Body of pancreas (tissue), 4 donors: ENCODE measurements at places on chromosomes 12 and 14. TPM values are rescaled to one million over a fixed set of nuclear protein-coding genes. Genes with fewer than 3 reads are reported as not detected.

DNA sequence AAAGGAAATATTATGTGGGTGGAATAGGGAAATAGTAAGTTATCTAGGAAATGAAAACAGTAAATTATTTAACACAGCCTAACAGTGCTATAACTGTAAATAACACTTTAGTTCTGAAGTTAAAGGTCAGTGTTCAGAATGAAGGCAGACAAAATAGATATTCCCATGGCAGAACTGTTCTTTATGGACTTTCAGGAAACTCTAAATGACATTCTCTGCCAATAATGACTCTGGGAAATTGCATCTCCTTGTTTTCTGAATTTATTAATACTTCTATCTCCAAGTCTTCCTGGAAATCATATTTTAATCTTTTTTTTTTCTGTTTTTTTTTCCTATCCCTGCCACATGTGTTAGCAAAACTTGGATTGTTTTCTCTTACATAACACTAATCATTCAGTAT, 101.4 kb downstream of the PDE3A start:
- no peak for DNase-seq

- DNase-seq, result no peak
Observed at GRCh38 chr12:38954238-38954873, 49.0 kb upstream of the CPNE8 start.

DNA sequence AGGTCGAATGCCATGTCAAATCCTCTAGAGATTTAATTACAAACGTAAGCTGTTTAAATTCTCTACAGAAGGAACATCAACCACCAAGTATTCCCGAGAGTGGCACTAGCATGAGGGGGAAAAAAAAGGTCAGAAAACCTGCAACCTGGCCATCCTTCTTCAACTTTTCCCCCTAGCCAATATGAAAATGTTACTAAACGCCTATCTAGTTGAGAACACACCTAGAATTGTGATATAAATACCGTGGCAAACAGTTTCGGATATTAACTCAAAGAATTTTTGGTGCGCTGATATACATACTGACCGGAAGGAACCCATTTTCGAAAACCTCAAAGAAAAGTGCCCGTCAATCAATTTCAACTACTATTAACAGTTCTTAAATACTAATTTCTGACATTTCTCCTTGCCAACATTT, 1.8 kb downstream of the HNRNPC start:
- DNase-seq, result no peak

The BDKRB1 gene
- total RNA-seq, result not detected

DNA sequence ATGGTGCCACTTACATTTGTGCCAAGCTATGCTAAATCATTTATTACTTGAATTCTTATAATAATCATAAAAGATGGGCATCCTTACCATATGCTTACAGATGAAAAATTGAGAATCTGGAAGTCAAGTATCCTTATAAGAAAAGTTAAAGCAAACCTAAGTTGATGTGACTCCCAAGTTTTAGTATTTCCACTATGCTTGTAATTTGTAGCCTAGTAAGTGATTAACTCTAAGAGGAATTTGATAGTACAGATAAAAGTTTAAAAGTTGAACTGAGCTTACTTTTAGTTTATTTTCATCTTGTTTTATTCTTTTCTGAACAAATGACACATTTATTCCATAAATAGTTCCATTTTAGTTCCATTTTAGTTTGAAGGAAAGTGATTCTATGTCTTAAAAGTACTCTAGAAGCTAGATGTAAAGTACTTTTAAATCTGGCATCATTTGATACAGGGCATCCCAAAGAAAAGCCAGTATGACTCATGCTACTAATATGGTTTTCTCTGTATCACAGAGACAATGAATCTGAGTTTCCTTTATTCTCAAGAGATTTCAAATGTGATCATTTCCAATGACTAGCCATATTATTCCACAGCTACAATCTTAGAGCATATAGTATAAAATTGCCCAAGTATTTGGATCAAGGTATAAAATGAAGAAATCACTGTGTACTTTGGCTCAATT, 596.0 kb downstream of the SLC16A7 start:
- DNase-seq, result no peak

DNA sequence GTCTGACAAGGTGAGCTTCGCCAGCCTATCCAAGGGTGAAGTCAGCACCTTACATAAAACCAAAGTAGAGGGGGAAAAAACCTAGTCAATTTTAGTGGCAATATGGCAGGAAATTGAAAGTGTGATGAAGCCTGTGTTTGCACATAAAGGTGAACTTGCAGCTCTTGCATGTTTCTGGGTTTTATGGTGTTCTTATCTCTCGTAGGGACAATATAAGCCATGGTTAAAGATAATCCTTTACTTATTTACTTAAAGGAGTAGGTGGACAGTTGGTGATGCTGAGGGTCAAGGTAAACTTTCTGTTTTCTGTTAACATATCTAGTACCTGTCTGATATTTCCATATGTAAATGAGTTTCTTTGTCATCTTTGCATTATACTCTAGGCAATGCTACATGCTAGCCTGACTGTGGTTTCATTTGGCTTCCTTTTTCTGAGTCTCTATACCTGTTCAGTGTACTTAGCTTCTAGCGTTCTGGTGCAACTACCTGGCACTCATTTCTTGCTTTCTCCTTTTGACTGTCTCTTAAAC, 32.8 kb downstream of the CCDC91 start:
- DNase-seq, result no peak

The NANOG gene
- 2.3 TPM for total RNA-seq

GRCh38 chr14:104049576-104050240, 35.8 kb upstream of the ASPG start:
- no peak for DNase-seq

- DNase-seq, result no peak
Observed at GRCh38 chr12:30732954-30733637, 21.7 kb downstream of the CAPRIN2 start.

DNA sequence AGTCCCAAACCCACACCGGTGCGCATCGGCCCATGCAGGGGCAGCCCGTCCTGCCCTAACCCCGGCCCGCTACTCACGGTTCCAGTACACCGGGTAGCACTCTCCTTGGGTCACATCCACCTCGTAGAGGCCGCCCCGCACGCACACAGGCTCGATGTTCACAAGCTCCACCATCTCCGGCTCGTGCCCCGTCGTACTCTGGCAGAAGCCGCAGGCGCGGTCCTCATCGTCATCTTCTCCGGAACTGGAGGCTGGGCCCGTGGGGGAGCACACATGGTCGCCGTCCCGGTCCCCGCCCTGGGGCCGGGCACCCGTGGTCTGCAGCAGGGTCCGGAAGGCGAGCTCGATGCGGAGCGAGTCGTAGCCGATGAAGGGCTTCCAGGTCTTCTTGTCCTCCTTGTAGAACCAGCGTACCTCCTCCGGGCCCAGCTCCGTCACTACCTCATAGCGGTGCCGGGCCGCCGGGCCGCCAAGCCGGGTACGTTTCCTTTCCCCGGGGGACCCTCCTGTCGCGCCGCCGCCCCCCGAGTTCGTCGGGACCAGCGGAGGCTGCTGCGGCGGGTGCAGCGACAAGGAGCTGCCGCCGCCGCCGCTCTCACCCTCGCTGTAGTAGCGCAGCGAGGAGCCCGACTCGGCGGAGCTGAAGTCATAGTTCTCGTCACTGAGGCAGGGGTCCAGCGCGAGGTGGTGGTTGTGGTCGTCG, 788 bp downstream of the DDHD1 start:
- peak; percentile 45 for DNase-seq

DNA sequence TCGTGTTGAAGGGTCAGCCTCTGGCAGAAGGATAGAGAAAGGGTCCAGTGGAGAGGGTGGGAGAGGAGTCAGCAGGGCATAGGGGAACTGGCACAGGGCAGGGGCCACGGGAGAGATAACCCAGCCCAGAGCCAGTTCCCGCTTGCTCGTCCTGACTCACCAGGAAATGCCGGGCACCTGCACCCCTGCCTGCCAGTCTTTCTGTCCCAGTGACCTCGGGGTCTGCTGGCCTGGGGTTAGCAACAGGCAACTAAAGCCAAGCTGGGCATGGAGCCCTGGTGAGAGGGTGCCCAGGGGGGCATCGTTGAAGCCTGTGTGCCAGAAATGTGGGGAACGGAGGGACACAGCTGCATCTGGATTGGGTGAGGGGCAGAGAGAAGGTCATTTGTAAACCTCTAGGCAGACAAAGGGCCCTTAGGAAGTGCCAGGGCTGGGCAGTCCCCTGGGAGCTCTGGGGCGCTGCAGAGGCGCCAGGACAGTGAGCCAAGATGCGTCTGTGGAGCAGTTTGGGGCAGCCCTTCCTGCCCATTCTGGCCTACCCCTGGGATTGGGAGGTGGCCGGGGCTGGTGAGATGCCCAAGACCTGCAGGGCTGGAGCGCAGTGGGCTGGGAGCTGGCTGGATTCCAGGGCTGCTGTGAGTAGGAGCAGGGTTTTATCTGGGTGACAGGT, 5.5 kb downstream of the TNFAIP2 start:
- no peak for DNase-seq

The SMAGP gene
- total RNA-seq, result 7.0 TPM

The NAV3 gene
- total RNA-seq, result 6.6 TPM

DNA sequence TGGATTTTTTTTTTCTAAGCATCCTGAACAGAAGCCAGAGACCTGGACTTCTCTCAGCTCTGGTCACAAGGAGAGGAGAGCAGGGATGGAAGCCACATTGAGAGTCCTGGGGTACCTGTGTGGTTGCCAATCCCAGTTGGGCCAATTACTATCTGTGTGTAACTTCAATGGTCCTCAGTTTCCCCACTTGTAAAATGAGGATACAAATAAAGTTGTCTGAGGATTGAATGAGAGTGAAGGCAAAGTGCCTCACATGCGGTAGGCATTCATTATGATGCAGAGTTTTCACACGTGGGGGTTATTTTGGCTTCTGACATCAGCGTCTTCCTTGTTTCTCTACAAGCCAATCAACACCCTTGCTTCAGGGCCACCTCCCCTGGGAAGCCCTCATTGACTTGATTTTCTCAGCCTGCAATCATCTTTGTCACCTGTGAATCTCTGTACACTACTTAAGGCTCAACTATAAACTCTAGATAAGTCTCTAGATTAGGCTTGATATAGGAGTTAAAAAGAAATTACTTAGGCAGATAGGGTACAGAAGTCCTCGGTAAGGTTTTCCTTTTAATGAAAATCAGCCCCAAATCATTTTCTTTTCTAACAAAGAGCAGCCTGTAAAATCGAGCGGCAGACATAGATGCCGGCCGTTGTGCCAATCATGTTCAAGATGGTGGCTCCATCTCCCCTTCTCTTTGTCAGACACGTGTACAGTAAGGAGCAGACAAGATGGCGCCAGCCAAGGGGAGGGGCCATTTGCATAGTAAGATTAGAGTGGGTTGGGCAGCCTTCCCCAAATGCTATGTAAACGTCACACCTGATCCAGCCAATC, 37.8 kb upstream of the FICD start:
- DNase-seq, result no peak

DNA sequence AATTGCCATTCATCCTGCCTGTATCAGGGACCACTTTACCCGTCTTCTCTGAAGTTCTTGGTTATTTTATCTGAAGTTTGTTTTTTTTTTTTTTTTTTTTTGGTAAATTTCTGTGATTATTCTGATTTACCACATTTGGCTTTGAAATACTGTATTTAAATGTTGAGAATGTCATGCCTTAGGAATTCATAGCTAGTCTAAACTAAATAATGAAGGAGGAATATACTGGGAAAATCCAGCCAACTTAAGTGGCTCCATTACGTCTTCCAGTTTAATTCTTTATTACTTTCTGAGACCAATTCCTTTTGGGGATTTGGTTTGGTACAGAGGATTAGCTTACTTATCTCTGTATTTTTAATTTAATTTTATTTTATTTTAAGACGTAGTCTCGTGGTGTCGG, 60.3 kb upstream of the KCNMB4 start:
- no peak for DNase-seq

DNA sequence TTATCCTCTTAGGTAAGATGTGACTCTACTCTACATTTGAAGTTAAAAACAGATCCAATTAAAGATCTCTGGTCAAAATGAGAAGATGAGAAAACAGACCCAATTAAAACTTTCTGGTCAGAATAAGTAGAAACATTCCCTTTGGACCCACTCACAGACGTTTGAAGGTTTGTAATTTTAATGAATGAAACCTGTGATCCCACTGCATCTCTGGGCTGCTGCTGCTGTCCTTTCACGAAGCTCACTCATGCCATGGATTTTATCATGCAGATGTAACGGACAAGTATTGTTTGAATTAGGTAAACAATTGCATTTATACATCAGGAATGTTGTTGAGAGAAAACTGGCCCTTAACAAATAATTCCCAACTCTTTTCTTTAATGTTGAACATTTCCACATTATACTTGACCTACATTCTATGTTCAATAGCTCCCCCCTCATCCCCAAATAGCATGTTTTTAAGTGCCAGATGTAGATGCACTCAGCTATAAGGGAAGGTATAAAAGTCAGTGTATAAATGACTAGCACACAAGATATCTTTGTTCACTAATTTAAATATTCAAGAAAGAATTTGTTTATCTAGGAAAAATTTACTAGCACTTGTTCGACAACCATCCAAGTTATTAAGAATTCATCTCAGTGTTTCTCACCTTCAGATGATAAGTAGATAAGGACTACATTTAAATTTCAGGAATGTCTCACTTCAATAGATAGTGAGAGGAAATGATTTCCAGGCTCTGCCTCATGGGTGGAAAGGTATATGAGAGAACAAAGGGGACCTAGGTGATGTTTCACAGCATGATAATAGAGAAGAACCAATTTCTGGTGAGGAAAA, 202.3 kb upstream of the LMNTD1 start:
- no peak for DNase-seq

- DNase-seq, result no peak
Observed at GRCh38 chr12:69083689-69084088, 150.7 kb upstream of the CPM start.

- DNase-seq, result no peak
Observed at GRCh38 chr14:62631176-62631575, 414.1 kb downstream of the KCNH5 start.

The SERPINA3 gene
- 1,783 TPM for total RNA-seq

DNA sequence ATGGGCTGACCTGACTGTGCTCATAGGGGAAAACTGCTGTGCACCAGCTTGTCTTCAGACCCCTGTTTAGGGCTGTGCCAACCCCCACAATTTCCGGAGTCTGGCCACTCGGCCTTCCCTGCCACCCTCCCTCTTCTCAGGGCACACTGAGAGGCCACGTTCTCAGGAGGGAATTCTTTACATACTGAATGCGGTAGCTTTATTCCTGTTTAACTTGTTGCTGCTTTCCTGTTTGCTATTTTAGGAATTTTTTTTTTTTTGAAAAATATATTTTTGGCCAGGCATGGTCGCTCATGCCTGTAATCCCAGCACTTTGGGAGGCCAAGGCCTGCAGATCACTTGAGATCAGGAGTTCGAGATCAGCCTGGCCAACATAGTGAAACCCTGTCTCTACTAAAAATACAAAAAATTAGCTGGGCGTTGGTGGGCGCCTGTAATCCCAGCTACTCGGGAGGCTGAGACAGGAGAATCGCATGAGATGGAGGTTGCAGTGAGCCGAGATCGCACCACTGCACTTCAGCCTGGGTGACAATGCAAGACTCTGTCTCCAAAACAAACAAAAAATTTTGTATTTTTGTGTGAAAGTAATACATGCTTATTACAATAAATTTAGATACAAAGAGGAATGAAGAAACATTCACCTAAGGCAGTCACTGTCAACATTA, 39.5 kb downstream of the TPCN1 start:
- no peak for DNase-seq

The SRSF5 gene
- 198 TPM for total RNA-seq

The CLEC2A gene
- total RNA-seq, result not detected

The GAS2L3 gene
- total RNA-seq, result 2.3 TPM

The AVPR1A gene
- total RNA-seq, result 1.8 TPM
